ENCODE measurements at places on chromosomes 3 and 15.

- no peak for DNase-seq
Observed at GRCh38 chr15:44659056-44659455, 4.4 kb downstream of the SPG11 start.

DNA sequence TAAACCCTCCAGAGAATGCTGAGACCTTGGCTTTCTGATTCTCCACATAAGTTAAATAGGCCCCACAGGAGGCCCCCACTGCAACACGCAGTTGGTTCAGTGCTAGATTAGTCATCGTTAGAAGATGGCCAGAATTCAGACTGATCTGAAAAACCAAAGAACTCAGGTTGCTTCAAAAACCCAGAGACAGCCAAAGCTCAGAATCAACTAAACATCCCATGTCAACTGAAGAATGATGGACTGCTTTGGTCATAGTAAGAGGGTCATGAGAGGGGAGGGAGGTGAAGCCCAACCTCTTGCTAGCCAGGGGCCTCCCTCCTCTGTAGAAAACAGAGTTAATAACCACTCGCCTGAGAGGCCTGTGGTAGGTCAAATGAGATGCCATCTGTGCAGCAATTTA is 93.1 kb downstream of the AKAP13 start:
- DNase-seq: no peak

- no peak for DNase-seq
Observed at GRCh38 chr15:30038667-30039523, 43.9 kb upstream of the GOLGA8J start.

DNA sequence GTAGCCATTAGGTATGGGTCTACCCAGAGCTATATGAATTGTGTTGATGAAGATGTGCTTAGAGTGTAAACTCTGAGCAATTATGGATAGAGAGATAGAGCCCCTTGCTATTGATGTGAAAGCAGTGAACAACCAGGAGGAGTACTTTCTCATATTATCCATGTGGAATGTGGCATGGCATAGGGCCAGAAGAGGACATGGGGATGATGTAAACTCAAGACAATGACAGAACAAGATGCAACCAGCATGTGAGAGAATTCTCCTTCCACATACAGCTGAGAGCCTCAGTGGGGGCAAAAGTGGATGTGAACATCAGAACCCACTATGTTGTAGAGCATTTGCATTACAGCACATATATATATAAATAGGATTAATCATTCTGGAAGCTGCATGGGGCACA is 36.4 kb upstream of the BNC1 start:
- DNase-seq: no peak

DNA sequence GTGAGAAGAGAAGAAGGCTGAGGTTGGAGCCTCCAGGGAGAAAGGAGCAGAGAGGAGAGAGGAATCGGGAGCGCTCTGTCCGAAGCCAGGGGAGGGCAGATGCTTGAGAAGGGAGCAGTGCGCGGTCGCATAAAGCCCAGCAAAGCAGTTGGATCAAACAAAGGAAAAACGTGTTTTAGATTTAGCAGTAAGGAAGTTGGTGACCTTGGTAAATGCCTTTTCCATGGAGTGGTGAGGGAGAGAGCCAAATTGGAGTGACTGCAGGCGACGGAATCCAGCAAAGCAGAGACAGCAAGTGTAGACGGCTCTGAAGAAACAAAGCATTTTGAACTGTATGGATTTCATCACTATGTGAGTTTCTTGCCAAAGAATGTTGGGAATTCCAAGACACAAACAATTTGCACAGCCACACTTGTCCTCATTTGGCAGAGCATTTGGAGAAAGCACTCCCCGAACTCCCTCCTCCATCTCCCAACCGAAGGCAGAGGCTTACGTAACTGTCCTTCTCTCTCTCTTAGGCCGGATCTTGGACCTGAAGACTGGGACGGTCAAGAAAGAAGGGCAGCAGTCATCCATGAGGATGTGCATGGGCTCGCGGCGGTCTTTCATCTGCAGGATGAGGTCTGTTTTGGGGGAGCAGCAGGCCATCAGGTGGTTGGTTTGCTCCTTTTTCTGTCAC is 103.6 kb downstream of the ARNT2 start:
- no peak for DNase-seq

- DNase-seq: no peak
Observed at GRCh38 chr15:72033711-72034110, 84.2 kb downstream of the MYO9A start.

All from stimulated activated CD8-positive, alpha-beta memory T cell treated with anti-CD3 and anti-CD28 coated beads, Interleukin-15, amount 100 ng/mL, for 24 hours (primary cell).